GDM1 (cell line): ENCODE measurements at places on chromosomes 1 and 21.

- DNase-seq, result no peak
Measured at GRCh38 chr1:185526344-185527307, 207.6 kb upstream of the HMCN1 start.

DNA sequence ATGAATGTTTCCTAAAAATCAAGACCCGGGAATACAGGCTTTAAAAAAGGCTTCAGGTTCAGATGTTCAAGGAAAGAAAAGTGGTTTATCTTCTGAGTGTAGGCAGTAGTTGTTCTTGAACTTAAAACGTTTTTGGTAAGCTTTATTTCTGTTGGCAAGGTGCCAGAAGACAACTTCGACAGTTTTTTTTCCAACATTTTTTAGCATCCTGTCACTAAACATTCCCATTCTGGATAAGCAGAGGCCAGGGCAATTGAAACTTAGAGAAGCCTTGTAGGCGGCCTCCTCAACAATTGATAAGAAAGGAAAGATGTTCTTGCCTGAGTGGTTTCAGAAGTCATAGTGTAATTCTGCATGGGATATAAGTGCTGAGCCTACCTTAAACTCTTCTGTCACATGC, 66.7 kb downstream of the PATJ start:
- no peak for DNase-seq

DNA sequence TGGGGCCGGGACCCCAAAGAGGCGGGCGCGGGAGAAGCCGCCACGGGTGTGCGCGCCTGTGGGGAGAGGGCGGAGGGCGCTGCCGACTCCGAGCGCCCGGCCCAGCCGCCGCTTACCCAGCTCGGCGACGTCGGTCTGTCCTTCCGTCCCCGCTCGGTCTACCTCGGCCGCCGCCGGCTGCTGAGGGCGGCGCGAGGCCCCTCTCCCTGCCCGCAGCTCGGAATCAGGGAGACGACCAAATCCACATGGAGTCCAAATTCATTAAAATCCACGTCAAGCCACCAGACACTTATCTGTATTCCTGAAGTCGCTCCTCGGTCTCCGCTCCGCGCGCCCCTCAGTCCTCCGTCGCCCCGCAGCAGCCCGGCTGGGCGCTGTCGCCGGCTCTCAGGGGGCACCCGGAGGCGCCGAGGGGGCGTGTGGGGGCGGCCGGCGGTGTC, 637 bp downstream of the PLXNA2 start:
- no peak for DNase-seq

DNA sequence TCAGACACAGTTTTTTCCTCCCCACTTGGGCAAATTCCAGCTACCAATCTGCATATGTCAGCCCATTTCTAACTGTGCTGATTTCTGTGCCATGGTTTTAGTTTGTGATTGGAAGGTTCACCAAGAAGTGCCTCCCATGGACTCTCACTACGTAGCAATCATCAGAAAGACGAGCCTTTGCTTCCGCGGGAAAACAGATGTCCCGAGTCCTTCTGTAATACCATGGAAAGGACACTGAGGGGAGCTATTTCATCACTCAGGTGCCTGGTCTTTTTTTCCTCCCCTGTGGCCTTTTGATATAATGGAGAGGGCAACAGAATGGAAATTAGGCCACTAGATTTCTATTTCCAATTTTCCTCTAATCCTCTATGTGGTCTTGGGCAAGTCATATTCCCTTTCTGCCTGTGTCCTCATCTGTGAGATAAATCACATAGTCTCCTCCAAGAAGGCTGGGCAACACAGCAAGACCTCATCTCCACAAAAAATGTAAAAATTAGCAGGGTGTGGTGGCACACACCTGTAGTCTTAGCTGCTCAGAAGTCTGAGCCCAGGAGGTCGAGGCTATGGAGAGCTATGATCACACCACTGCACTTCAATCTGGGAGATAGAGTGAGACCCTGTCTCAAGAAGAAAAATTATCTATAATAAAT, 24.8 kb downstream of the LEMD1 start:
- no peak for DNase-seq

GRCh38 chr21:33403128-33403785, at the start of gene IFNGR2:
IFNGR2 (plus strand) TSS chr21:33403413; CDS start chr21:33403544, 131 bp downstream.
- peak; percentile 35 for DNase-seq

GRCh38 chr1:26496861-26497260, 24.6 kb downstream of the HMGN2 start:
- no peak for DNase-seq

GRCh38 chr1:232697187-232697822, 67.4 kb upstream of the SIPA1L2 start:
- DNase-seq, result no peak

GRCh38 chr1:1181129-1181937, 7.7 kb downstream of the TTLL10 start:
- no peak for DNase-seq

GRCh38 chr1:241717975-241718374, 65.9 kb downstream of the WDR64 start:
- no peak for DNase-seq

DNA sequence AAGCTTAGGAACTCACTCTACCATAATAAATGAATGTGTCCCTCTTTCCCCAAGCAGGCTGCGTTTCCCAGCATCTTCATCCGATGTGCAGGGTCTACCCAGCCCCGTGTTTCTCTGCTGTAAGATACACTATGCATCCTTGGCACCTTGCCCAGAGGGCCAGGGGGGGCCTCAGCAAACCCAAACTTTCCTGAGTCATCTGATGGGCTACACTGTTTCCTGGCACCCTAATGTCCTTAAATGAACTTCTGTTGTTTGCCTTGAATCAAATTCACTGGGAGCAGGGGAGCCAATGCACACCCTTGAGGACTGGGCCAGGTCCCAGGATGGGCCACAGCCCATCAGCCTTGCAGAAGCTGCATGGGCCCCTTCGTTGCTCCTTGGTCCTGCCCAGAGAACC, 145.5 kb downstream of the IGSF21 start:
- DNase-seq, result no peak

GRCh38 chr1:1432951-1433803, 2.3 kb upstream of the VWA1 start:
- DNase-seq, result no peak

GRCh38 chr1:228964178-228965089, 229.2 kb downstream of the RHOU start:
- DNase-seq, result no peak
